ENCODE measurements at places on chromosomes 7 and 10. TPM values are rescaled to one million over a fixed set of nuclear protein-coding genes. Genes with fewer than 3 reads are reported as not detected.

DNA sequence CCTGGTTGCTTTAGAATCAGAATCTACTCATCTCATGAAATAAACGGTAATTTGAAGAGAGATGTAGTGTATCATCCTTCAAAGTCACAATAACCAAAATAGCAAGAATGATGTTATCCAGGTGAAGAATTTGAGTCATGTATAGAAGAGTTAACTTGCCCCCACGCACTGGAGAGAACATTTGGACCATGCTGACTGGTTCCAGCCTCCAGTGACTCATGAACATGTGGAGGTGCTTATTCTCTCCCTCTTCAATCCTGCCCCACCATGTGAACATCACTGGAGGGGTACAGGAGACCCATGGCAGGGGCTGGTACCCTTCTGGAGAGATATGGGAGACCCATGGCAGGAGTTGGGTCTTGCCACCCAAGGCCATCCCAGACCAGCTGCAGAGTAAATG lies 427.8 kb downstream of the CALN1 start:
- DNase-seq = no peak

The NRCAM gene
- total RNA-seq = 14.8 TPM

DNA sequence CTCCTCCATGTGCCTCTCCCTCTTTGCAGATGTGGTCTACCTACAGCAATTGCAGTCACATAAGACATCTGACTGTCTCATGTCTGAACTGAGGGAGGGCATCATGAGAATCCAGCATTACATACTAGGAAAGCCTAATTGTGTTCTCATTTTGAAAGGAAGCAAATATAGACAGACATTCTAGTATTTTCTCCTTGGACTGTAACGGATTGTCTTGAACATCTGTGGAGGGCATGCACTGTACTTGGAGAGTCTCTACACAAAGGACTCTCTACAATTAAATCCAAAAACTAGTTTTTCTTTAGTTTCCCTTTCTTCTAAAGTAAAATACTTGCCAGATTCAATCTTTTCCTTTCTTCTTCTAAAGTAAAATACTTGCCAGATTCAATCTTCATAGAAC lies 34.7 kb upstream of the TRIL start:
- no peak for DNase-seq

The LIPM gene
- total RNA-seq = not detected

- DNase-seq = no peak
These were observed 48.8 kb upstream of the FOXP2 start for GRCh38 chr7:114365791-114366190.

DNA sequence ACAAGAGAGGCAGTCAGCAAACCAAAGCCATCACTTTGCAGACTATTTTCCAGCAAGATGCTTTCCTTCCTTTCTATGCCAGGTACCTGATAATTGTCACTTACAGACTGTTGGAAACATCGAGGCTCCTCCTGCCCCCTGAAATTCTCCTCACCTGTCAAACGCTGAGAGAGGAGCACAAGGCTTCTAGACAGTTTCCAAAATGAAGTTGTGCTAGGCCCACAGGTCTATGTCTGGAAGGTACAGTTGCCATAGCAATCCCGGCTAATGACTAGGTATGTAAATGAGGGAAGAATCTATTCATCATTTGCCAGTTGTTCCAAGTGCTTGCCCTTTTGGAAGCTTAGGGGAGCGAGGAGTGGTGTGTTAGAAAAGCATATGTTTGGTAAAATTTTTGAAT lies 334.4 kb downstream of the CALN1 start:
- no peak for DNase-seq

The RHOBTB1 gene
- 22.4 TPM for total RNA-seq

GRCh38 chr10:71255808-71256660 lies 43.7 kb downstream of the UNC5B start:
- no peak for DNase-seq

- DNase-seq = no peak
These were observed 134.9 kb downstream of the SH3PXD2A start for GRCh38 chr10:103720328-103720963.

GRCh38 chr10:123086281-123086680 lies 49.5 kb upstream of the HMX3 start:
- no peak for DNase-seq

The VPS37D gene
- total RNA-seq = 5.6 TPM

The ASB10 gene
- total RNA-seq = not detected

The CALML5 gene
- total RNA-seq = not detected

The GRID2IP gene
- 0.34 TPM for total RNA-seq

GRCh38 chr10:104146882-104147281 lies 24.9 kb downstream of the SFR1 start:
- DNase-seq = no peak

The LRIT1 gene
- total RNA-seq = not detected

- peak; percentile 43 for DNase-seq
These were observed 3.4 kb downstream of the GFRA1 start for GRCh38 chr10:116269619-116270018.

DNA sequence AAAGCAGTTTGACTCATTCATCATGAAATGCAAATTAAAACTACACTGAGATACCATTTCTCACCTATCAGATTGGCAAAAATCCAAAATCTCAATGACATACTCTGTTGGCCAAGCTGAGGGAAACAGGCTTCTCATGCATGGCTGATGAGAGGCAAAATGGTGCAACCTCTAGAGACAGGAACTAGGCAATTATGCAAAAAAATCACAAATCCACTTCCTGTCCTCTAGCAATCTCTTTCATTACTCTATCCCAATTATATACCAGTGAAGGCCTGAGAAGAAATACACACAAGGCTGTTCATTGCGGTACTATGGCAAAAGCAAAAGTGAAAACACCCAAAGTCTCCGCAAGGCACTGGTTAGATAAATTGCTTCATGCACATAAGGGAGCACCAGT lies 25.9 kb upstream of the PTPRN2 start:
- no peak for DNase-seq

GRCh38 chr7:36455646-36456045 lies 66.0 kb downstream of the ANLN start:
- DNase-seq = no peak

The MEST gene
- 57.9 TPM for total RNA-seq

DNA sequence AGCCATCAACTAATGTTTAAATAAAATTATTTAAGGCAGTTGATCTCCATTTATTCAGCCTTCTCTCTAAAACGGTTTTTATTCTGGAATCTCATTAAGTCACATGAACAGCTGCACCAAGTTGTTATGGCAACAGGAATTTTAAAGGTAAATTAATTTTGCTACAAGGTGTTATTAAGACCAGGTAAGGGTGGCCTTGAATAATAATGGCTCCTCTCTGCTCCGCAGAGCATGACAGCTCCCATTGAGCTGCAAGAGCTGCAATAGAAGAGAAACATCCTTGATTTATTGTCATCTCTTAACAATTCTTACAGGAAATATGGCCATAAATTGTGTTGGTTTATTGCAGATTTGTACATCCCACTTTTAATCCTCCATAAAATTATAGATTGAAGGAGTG lies 165.8 kb downstream of the KLF6 start:
- DNase-seq = no peak

- DNase-seq = no peak
These were observed 10.5 kb upstream of the MTPAP start for GRCh38 chr10:30359373-30360206.

- no peak for DNase-seq
These were observed 45.4 kb upstream of the MBL2 start for GRCh38 chr10:52818019-52818418.

DNA sequence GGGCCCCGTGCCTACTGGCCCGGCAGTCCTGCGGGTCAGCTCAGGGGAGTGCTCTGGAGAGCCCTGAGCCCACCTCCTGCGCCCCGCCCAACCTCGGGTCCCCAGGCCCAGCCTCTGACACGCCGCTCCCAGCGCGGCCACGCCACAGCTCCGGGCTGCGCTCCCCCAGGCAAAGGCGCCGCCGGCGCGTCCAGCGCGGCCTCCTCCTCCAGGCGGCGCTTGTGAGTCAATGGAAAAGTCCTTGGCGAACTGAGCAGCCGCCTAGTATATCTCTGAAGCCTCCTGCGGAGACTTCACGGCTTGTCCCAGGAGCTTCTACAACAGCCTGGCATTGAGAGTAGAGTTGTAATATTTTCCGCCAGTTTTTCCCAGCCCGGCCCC lies 29.5 kb upstream of the BMS1 start:
- DNase-seq = peak; percentile 63

The SHTN1 gene
- total RNA-seq = 20.5 TPM

- DNase-seq = no peak
These were observed 12.7 kb downstream of the ACADSB start for GRCh38 chr10:123021517-123021916.

The SPDYE8 gene
- total RNA-seq = not detected

The MLXIPL gene
- total RNA-seq = 6.5 TPM

DNA sequence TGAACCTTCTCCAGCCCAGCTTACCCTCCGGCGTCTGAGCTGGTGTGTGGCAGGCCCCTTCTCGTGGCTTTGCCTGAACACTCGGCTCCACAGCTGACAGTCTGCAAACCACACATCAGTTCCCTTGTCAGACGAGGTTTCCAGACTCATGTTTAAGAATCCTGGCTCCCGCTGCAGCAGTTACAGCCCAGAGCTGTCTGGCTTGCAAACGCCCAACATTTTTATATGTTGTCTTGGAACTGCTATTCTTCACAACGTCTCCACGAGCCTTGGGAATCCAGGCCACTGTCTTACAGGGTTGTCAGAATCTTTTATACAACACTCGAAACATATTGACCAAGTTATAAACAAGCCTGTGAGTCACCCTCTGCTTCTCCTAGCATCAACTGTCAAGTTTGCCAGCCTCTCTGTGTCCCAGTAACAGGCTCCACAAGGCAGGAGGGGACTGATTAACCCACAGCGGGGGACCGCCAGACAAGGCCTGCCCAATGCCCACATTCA lies 68.1 kb downstream of the TNS3 start:
- DNase-seq = peak; percentile 37

DNA sequence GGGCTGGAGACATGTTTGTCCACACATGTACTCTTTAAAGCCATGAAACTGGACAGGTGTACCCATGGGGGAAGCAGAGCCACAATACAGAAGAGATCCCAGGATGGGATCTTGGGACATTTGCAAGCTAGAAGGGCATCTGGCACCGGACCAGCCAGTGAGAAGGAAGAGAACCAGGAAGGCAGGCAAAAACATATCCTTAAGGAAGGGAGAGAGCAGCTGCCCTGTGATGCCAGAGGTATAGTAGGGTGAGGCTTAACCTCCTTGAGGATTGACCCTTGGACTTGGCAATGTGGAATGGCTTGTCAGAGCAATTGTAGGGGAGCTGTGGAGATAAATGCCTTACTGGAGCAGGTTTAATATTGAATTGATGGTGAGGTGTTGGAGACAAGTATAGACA lies 17.9 kb upstream of the SUV39H2 start:
- DNase-seq = no peak

The IL15RA gene
- total RNA-seq = 6.2 TPM

GRCh38 chr7:74043523-74043951 lies 15.6 kb downstream of the ELN start:
- DNase-seq = no peak

DNA sequence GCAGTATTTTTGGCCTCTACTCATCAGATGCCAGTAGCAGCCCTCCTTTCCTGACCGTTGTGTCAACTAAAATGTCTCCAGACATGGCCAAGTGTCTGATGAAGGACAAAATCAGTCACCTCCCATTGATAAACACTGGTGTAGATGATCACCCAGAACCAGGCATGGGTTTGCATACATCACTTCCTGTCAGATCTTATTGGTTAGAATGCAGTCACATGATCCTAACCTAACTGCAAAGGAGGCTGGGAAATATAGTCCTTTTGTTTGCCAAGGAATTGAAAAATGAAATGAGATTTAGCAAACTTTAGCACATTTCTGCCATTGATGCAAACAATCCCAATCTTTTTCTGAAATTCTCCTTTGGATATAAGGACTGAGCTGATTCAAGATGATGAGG lies 141.4 kb downstream of the BUB3 start:
- no peak for DNase-seq

GRCh38 chr7:39971924-39972323 lies 21.9 kb downstream of the CDK13 start:
- no peak for DNase-seq

GRCh38 chr7:49852619-49853462 lies 79.4 kb downstream of the VWC2 start:
- peak; percentile 61 for DNase-seq

DNA sequence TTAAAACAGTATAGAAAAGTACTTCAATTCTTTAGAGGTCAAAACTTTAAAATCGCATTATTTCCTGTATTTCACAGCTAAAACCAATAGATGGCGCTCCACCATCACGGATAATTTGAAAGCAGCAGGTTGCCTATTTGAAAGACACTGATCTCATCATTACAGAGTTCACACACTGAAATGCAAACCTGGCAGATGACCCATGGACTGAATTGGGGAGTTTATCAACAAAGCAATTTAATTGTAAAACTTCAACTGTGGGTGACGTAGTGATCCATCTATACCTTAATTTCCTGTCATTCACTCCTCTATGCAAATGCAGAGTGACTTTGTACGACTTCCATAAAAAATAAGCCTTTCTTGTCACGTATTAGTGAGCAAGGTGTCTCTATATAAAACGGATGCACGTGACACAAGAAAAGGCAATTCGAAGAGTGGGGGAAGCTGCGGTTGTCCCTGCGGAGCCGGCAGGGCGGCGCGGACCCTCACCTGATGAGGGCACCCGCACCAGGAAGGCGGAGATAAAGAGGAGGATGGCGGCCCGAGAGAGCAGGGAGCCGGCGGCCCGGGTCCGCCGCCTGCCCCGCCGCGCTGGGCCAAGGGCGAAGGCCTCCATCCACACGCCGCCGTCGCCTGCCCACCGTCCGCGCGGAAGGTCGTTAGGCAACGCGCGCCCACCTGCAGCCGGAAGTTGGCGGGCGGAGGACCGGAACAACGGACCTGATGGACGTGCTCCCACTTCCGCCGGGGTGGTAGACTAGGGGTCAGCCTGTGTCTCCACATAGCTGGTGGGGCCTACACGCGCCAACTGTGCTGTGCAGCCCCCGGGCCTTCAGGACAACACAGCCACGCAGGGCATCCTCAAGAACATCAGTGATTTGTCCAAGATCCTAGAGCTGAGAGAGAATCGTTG lies at the start of gene ZPBP:
Gene ZPBP (minus strand): TSS at position 668 of the 913 bp plus-strand sequence. CDS start 52 bp downstream, at position 616.
- DNase-seq = peak; percentile 25

GRCh38 chr7:30366606-30367005 lies 82.2 kb downstream of the ZNRF2 start:
- DNase-seq = no peak

The RADIL gene
- total RNA-seq = 1.5 TPM

GRCh38 chr7:101432316-101432715 lies 69.6 kb downstream of the COL26A1 start:
- DNase-seq = no peak

The NKX2-3 gene
- total RNA-seq = not detected

- no peak for DNase-seq
These were observed 82.3 kb downstream of the ZEB1 start for GRCh38 chr10:31401287-31401686.
